Upper lobe of right lung (tissue), 1 donor: ENCODE measurements at places on chromosomes 16 and 17. TPM values are rescaled to one million over a fixed set of nuclear protein-coding genes. Genes with fewer than 3 reads are reported as not detected.

DNA sequence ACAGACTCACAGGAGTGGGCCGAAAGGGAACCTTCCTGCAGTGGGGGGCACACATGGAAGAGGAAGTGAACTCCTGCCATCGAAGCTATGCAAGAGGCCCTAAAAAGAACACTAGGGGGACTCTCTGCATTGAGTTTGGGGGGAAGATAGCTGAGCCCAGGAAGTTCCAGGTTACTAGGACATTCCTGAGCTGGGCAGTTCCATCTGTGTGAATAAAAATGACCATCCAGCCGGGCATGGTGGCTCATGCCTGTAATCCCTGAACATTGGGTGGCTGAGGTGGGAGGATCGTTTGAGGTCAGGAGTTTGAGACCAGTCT is 211.8 kb downstream of the ZNF423 start:
- no peak overlapping the region for H3K4me3 ChIP-seq
- DNase-seq: no peak

Gene PIMREG
- total RNA-seq: 0.26 TPM

DNA sequence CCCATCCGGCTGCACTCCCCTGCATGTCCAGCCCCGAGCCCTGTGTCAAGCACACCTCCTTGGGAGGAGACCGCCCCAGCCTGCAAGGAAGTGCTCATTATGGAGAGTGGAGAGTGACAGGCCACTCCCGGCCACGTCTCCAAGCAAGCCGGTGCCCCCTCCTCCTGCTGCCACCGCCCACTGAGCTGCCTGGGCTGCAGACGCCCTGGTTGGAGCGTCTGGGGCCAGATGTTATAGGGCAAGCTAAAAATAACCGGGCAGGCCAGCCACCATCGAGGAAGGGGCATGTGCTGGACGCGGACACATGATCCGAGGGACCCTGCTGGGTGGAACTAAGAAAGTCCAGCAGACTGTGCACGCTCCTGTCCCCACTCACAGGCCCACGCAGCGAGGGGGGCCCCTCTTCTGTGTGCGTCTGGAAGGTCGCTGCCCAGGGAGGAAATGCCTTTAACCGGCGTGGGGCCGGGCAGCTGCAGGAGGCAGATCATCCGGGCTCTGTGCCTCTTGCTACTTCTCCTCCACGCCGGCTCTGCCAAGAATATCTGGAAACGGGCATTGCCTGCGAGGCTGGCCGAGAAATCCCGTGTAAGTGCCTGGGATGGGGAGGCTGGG is at the start of gene WFDC1:
TSS of gene WFDC1 (plus strand) at position 348 of the 612 bp plus-strand sequence. CDS start at position 442, 94 bp downstream.
- peak within 1 kb of the TSS; percentile 50 for H3K4me3 ChIP-seq
- H3K27me3 ChIP-seq: no peaks in the 10 kb centered on the region
- peaks cover 23% of the 10 kb centered on the region for H3K4me1 ChIP-seq
- peak within 1 kb of the TSS; percentile 71 for H3K27ac ChIP-seq
- no peaks in the 10 kb centered on the region for H3K36me3 ChIP-seq

- peak overlapping the region; percentile 96 for H3K4me3 ChIP-seq
- no peak for DNase-seq
- H3K27ac ChIP-seq: peak overlapping the region; percentile 95
- H3K36me3 ChIP-seq: peaks cover 38% of the 10 kb centered on the region
- peaks cover 18% of the 10 kb centered on the region for H3K4me1 ChIP-seq
Observed at GRCh38 chr17:41865596-41865893, 322 bp upstream of the KLHL11 start.

- DNase-seq: no peak
- peaks cover 23% of the 10 kb centered on the region for H3K36me3 ChIP-seq
- H3K27ac ChIP-seq: no peak overlapping the region
- no peak overlapping the region for H3K4me3 ChIP-seq
Observed at GRCh38 chr17:28929787-28930186, 21.5 kb downstream of the PHF12 start.

GRCh38 chr17:49572226-49572625 is 3.4 kb upstream of the NXPH3 start:
- no peak overlapping the region for H3K4me3 ChIP-seq
- peak; percentile 43 for DNase-seq
- no peaks in the 10 kb centered on the region for H3K36me3 ChIP-seq
- peaks cover 4% of the 10 kb centered on the region for H3K27me3 ChIP-seq
- no peak overlapping the region for H3K27ac ChIP-seq

DNA sequence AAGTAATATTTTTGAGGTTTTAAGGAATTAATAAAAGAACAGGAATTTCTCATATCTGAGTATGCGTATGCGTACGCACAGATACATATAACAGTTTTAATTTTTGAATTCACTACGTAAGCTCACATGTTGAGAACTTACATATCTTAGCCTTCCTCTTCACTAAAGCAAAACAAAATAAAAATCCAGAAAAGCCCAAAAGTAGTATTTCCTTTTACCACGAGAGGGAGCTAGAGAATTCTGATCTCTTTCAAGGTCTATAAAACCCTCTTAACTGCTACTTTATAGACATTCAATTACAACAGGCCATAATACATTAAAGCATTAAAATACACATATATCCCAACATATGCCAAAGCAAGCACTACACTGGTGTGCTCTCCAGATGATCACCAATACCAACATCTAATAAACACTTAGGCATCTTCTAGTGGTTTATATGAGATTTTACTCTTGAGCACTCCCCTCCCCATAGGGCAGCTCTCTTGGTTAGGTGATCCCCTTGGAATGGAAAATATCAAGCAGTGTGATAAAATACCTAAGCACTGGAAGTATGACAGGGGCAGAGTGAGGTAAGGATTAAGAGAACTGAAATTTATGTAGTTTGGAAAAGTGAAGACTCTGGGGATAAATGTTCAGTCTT is 94.0 kb downstream of the SKAP1 start:
- H3K36me3 ChIP-seq: no peaks in the 10 kb centered on the region
- H3K27me3 ChIP-seq: peaks cover 82% of the 10 kb centered on the region
- DNase-seq: no peak
- H3K4me3 ChIP-seq: no peak overlapping the region
- H3K27ac ChIP-seq: no peak overlapping the region

DNA sequence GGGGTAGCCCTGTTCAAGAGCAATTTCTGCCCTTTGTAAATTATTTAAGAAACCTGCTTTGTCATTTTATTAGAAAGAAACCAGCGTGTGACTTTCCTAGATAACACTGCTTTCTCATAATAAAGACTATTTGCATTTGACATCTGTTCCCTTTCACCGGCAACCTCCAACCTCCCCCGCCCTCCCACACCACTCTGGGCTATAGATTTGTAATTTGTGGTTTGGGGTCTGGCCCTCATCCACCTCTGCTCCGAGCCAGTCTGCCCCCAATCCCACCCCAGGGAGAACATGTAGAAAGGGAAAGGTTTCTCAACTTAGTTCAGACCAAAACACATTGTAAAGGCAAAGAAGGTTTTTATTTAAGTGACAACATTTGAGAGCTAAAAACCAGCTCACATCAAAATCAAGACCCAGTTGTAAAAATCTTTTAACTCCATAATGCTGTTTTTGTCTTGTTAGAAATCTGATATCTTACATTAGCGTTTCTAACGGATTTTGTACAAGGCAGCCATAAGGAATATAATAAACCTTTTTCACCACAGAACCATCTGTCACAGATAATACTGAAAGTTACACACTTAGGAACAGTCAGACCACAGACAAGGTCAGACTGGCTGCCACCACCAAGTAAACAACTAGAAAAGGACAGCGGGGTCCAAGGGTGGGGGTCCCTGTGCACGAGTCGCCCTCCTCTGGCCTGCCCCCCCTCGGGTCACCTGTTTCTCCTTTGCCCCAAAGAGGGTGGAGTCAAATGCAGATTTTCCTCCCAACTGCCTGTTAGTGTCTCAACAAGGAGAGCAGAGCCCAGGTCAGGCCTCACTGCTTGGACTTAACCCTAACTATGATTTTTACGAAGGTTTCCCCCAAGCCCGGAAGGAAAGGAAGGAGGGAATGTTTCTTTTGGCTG is 6.9 kb downstream of the PIMREG start:
- H3K27me3 ChIP-seq: peaks cover 7% of the 10 kb centered on the region
- no peaks in the 10 kb centered on the region for H3K36me3 ChIP-seq
- peak; percentile 28 for DNase-seq
- no peak overlapping the region for H3K4me3 ChIP-seq
- no peak overlapping the region for H3K27ac ChIP-seq

GRCh38 chr17:12127177-12127576 is 106.5 kb downstream of the MAP2K4 start:
- H3K36me3 ChIP-seq: peaks cover 59% of the 10 kb centered on the region
- H3K4me3 ChIP-seq: no peak overlapping the region
- no peaks in the 10 kb centered on the region for H3K4me1 ChIP-seq
- H3K27me3 ChIP-seq: no peaks in the 10 kb centered on the region
- H3K27ac ChIP-seq: no peak overlapping the region

Gene TCAP
- total RNA-seq: 5.3 TPM

- H3K4me1 ChIP-seq: no peaks in the 10 kb centered on the region
- H3K36me3 ChIP-seq: no peaks in the 10 kb centered on the region
- peak overlapping the region; percentile 30 for H3K27ac ChIP-seq
- no peaks in the 10 kb centered on the region for H3K27me3 ChIP-seq
- peak; percentile 50 for DNase-seq
- H3K4me3 ChIP-seq: peak overlapping the region; percentile 5
Observed at GRCh38 chr16:56279132-56279531, 87.8 kb downstream of the GNAO1 start.

Gene RNU2-1
- 7,693 TPM for total RNA-seq

DNA sequence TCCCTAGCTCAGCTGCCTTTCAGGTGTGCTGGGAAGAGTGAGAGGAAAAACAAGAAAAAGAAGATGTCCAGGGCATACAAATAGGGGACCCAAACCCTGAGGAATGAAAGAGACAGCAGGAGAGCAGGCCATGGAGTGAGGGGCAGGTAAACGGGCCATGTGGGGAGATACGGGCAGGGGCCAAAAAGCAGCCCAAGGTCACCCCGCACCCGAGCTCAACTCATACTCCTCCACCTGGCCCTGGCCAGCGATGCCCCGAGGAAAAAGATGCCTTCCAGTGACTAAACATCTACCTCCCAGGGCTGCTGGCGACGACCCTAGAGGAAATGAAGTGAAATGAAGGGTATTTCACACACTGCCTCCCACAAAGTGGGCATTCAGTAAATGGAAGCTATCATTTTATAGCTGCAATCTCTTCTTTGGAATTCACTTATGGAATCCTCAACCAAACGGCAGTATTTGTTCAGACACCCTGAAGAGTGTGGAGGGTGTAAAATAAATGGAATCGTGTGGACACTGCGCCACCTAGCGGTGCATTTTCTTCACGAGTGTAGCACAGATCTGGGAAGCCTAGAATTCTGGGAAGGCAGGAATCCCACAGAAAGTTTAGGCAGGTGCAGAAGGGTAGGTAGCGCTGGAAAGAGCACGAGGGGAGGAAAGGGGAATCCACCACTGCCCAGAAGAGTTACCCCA is 14.9 kb downstream of the ELAC2 start:
- no peak overlapping the region for H3K4me3 ChIP-seq
- no peaks in the 10 kb centered on the region for H3K27me3 ChIP-seq
- DNase-seq: peak; percentile 77
- no peaks in the 10 kb centered on the region for H3K4me1 ChIP-seq
- H3K36me3 ChIP-seq: peaks cover 99% of the 10 kb centered on the region

Gene DCXR
- total RNA-seq: 143 TPM

GRCh38 chr17:50835301-50836234 is at the start of gene WFIKKN2:
WFIKKN2 (plus strand) TSS chr17:50835586; CDS start chr17:50835938, 352 bp downstream.
- DNase-seq: no peak
- no peaks in the 10 kb centered on the region for H3K36me3 ChIP-seq
- H3K27me3 ChIP-seq: no peaks in the 10 kb centered on the region
- H3K4me1 ChIP-seq: peaks cover 9% of the 10 kb centered on the region
- no peak within 1 kb of the TSS for H3K27ac ChIP-seq

- no peaks in the 10 kb centered on the region for H3K4me1 ChIP-seq
- no peak overlapping the region for H3K27ac ChIP-seq
- H3K36me3 ChIP-seq: no peaks in the 10 kb centered on the region
- H3K27me3 ChIP-seq: no peaks in the 10 kb centered on the region
- peak overlapping the region; percentile 51 for H3K4me3 ChIP-seq
Observed at GRCh38 chr16:29665294-29666077, 2.4 kb downstream of the SPN start.

Gene TBC1D3
- not detected for total RNA-seq

DNA sequence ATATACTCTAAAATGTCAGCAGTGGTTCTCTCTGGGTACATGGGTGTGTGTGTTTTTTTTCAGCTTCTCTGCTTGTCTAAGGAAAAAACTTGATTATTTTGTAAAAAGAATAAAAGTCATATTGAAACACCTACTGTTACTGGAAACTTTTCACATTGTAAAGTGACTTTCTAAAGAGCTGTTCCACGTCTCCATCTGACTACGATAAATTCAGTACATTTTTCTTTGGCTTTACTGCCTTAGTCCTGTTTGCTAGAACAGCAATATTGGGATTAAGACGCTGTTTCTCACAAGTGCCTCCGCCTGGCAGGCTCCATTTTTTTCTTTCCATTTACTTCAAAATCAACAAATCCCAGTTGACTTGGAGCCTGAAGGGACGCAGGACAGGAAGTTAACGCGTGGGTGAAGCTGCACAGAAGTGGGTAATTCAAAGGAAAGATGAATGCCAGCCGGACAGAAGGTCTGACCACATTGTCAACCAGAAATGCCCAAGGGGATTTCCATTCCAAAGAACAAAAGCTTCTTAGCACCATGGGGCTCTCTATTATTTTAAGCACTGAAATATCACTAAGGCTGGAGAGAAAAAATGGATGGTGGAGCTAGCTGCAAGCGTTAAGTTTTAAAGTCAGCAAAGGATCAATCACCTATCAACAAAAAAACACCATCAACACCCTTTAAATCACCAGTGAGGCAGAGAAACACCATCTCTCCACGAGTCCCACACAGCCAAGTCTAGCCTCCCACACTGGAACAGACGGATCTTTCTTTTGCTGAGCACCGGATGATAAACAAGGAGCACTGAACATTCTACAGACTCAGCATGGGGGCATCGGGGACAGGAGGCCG is 8.4 kb downstream of the GLOD4 start:
- no peaks in the 10 kb centered on the region for H3K4me1 ChIP-seq
- no peak for DNase-seq
- H3K27me3 ChIP-seq: no peaks in the 10 kb centered on the region
- H3K36me3 ChIP-seq: peaks cover 92% of the 10 kb centered on the region
- H3K27ac ChIP-seq: no peak overlapping the region

GRCh38 chr17:705863-706262 is 8.8 kb downstream of the VPS53 start:
- no peak overlapping the region for H3K4me3 ChIP-seq
- H3K4me1 ChIP-seq: peaks cover 7% of the 10 kb centered on the region
- H3K27ac ChIP-seq: no peak overlapping the region
- no peaks in the 10 kb centered on the region for H3K27me3 ChIP-seq
- DNase-seq: no peak
- peaks cover 52% of the 10 kb centered on the region for H3K36me3 ChIP-seq

Gene PRKCB
- total RNA-seq: 25.2 TPM
